ENCODE measurements at places on chromosomes 1 and 21.

- no peak for DNase-seq
These were observed 110.8 kb upstream of the KAZN start for GRCh38 chr1:14487671-14488070.

DNA sequence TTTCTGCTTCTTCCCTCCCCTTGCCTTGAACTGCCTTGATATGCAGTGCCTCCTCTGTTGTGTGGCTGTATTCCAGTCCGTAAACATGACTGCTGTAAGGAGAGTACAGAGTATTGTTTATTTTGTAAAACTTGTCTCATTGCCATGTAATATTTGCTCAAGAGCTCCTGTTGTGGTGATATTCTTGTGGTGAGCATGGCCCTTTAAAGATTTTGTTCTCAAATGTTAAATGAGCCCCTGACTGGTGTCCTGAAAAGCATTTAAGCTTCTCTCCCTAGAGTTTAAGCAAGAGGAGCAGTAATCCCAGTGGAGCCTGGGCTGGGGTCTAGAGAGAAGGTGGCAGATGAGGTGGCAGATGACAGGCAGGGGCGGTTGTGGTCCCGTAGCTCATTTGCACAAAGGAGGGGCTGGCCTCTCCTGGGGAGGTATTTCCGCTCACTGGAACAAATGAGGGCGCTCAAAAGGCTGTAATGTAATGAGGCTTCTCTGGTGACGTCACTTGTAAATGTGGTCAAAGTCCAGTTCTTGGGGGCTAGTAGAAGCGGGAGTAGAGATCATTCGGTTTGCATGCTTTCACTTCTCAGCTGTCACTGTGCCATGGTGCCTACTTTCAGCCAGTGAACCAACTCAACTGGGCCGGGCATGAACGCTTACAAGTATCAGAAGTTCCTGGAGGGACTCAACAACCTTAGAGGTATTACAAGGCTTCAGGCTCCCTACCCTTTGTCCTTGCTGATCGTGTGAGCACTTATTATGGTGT lies 46.0 kb upstream of the MACF1 start:
- peak; percentile 56 for DNase-seq

DNA sequence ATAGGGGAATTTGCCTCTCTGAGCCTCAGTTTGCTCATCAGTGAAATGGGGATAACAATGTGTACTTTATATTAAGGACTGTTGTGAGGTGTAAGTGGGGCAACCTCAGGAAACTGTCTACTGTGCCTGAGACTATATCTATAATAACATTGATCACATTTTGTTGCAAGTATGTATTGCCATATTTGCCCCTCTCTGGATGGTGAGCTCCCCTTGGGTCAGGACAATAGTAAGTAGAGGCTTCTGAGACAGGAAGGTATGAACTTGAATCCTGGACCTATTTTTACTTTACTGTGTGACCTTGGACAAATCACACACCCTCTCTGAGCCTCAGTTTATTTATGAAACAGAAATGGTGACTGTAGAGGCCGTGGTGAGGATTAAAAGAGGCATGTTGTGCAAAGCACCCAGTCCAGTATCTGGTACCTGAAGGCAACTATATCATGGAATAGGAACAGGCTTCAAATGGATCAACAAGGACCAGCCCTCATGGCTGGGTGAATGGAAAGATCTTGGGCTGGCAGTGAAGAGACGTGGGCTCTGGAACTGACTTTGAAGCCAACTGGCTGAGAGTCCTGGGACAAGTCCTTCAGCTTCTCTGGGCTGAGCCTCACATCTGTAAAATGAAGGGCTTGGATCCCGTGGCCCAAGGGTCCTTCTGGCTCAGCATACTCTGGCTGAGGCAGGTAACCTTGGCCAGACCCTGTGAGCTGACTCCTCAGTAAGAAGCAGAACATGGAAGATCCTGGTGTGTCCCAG lies 35.0 kb upstream of the ID3 start:
- no peak for DNase-seq

GRCh38 chr1:230032516-230033281 lies 34.3 kb upstream of the GALNT2 start:
- no peak for DNase-seq

GRCh38 chr1:201614262-201615015 lies 75.5 kb downstream of the NAV1 start:
- DNase-seq, result peak; percentile 79

GRCh38 chr1:20470194-20470593 lies 15.8 kb downstream of the CAMK2N1 start:
- no peak for DNase-seq

DNA sequence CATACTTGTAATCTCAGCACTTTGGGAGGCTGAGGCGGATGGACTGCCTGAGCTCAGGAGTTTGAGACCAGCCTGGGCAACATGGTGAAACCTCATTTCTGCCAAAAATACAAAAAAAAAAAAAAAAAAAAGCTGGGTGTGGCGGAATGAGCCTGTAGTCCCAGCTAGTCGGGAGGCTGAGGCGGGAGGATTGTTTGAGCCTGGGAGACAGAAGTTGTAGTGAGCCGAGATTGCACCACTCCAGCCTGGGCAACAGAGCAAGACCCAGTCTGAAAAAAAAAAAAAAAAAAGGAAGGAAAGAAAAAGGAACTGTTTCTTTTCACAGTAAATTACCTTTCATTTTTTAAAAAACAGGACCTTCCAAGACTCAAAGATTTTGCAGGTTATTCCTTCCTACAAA lies 29.5 kb downstream of the LIN9 start:
- DNase-seq, result no peak

GRCh38 chr1:157996433-157996832 lies 3.0 kb downstream of the KIRREL1 start:
- DNase-seq, result no peak

- no peak for DNase-seq
These were observed 168.6 kb downstream of the HIVEP3 start for GRCh38 chr1:41749991-41750745.

DNA sequence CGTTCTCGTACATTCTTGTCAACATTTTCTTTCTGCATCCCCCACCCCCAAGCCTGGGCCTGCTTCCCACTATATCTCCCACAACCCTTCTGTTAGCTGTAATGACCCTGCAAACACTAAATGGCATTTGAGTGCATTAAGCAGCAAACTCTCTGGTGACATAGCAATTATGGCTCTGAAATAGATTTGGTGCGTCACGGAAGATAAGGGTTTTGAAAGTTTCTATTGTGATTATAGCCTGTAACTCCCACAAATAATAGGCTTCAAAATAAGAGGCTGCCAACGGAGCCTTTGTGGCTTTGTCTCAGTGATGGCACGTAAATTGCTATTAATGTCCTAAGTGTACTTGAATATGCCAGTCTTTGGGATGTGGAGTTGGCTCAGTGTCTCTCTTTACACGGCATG lies 277.6 kb downstream of the PBX1 start:
- no peak for DNase-seq

GRCh38 chr1:70856201-70856600 lies 191.4 kb downstream of the PTGER3 start:
- no peak for DNase-seq

DNA sequence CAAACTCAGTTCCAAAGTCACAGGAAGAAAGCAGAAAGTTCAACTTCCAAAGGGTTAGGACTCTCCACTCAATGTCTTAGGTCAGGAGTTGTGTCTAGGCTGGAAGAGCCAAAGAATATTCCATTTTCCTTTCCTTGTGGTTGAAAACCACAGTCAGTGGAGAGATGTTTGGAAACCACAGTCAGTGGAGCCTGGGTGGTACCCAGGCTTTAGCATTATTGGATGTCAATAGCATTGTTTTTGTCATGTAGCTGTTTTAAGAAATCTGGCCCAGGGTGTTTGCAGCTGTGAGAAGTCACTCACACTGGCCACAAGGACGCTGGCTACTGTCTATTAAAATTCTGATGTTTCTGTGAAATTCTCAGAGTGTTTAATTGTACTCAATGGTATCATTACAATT lies 11.7 kb downstream of the ATF3 start:
- DNase-seq, result no peak

DNA sequence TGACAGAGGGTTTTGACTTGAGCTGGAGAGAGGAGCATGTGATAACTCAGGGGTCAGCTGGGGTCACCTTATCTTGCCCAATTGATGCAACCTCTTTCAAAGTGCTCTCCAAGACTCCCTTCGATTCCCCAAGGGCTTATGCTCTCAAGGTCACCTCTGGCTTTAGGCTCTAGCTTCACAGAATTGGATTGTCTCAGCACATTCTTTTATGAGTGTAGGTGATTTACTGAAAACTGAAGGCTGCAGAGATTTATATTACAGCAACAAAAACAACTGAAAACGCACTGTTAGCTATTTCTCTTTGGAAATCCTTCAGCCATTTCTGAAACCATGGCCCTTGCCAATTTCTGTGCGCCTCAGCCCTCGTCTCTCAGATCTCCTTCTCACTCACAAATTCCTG lies 34.5 kb upstream of the MAP1LC3C start:
- DNase-seq, result no peak

DNA sequence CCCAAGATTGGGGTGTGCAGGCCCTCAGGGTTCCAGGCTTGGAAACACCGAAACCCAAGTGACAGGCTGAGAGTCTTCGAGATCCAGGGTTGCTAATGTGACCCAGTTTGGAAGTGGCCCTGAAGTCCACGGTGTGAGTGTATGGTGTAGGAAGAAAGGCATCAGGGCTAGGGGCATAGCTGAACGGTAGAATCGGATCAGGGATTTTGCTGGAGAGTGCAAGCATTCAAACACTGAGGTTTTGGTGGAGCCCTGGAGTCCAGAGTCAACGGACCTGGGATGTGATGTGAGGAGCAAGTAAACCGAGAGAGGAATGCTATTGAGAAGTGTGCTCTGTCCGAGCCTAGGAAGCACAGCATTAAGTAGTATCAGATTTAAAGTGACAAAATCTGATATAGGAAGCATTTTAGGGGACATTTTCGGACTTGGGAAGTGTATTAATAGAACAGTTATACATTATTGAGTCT lies 958 bp downstream of the NFYC start:
- no peak for DNase-seq

- DNase-seq, result no peak
These were observed 45.2 kb upstream of the LRRC8C start for GRCh38 chr1:89587729-89588161.

DNA sequence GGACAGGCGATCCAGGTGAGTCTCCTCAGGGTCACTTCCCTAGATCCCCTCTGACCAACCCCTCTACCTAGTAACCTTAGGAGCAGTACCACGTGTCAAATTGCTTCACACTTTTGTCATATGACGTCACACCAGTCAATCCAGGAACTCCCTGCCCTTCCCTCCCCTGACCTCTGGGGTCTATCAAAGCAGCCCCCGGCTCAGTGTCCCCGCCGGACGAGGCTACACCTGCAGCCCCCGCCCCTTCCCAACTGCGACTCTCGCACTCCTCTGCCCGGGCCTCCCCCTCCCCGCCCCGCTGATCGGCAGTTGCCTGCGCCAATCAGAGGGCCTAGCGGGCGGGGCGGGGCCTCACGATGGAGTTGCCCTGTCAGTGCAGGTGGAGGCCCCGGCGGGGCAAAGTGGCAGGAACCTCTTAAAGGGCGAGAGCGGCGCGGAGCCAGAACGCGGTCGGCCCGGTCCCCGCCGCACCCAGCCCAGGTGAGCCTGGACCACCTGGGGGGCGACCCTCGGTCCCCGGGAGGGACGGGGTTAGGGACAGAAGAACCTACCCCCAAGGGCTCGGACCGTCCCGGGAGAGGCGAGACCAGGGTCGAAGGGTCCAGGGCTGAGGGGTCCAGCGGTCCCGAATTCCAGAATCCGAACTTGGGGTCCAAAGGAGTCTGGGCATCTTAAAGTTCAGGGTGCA lies 27.5 kb upstream of the EPB41 start:
- DNase-seq, result peak; percentile 99

GRCh38 chr1:202315576-202316168 lies 26.1 kb downstream of the UBE2T start:
- DNase-seq, result peak; percentile 81

DNA sequence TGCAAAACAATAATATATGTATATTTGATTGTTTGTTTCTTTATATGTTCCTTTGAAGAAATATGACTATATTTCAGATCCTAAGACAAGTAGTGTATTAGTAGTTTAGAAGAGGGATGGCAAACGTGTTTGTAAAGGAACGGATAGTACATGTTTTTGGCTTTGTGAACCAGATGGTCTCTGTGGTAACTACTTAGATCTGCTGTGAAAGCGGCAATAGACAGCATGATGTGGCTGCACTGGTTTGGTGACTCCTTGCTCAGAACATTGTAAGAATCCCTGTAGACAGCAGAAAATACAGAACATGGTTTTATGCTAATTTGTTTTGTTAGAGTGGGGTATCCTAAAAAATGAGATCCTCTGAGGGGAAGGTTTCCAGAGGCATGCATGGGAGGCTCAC lies 3.1 kb downstream of the ACADM start:
- no peak for DNase-seq

GRCh38 chr1:202268032-202268431 lies 73.7 kb downstream of the UBE2T start:
- no peak for DNase-seq

GRCh38 chr1:115168026-115168425 lies 78.7 kb upstream of the TSPAN2 start:
- no peak for DNase-seq

- DNase-seq, result no peak
These were observed 25.7 kb downstream of the PMVK start for GRCh38 chr1:154910851-154911250.

- no peak for DNase-seq
These were observed 146.8 kb downstream of the CASZ1 start for GRCh38 chr1:10649517-10650201.

- DNase-seq, result peak; percentile 85
These were observed at the start of gene FABP3 for GRCh38 chr1:31373056-31373896. Gene FABP3, minus strand, starts transcription at chr1:31373076. Its CDS starts 62 bp downstream, at chr1:31373014.

GRCh38 chr1:72911656-72912055 lies 629.3 kb upstream of the NEGR1 start:
- DNase-seq, result no peak

- DNase-seq, result no peak
These were observed 99.0 kb downstream of the KCNK2 start for GRCh38 chr1:215181518-215181917.

Data from K562 (cell line).